ENCODE measurements at places on chromosomes 3 and 15.

GRCh38 chr15:80769829-80770705 is 9.1 kb upstream of the CEMIP start:
- DNase-seq, result no peak

- no peak for DNase-seq
Observed at GRCh38 chr3:150142936-150143335, 172.2 kb upstream of the PFN2 start.

DNA sequence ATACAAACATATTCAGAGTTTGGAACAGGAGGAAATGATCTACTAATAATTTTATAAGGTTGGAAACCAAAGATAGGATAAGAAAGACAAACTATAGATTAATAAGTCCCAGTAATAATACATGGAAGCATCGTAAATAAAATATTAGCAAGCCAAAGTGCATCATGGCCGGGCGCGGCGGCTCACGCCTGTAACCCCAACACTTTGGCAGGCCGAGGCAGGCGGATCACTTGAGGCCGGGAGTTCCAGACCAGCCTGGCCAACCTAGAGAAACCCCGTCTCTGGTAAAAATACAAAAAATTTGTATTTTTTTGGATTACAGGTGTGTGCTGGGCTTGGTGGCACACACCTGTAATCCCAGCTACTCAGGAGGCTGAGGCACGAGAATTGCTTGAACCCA is 14.9 kb downstream of the MUC4 start:
- no peak for DNase-seq

DNA sequence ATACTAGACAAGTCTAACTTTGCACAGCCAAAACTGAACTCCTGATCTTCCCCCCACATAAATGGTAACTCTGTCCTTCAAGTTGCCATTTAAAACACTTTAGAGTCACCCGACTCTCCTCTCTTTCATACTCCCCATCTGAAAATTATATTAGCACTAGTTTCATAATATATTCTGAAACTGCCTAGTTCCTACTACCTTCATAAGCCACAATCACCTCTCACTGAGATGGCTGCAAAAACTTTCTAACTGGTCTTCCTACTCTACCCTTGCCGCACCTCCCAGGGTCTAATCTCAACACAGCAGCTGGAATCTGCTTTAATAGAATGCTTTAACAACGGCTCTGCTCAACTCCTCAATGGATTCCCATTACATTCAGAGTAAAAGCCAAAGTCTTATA is 55.0 kb downstream of the GLB1 start:
- no peak for DNase-seq

DNA sequence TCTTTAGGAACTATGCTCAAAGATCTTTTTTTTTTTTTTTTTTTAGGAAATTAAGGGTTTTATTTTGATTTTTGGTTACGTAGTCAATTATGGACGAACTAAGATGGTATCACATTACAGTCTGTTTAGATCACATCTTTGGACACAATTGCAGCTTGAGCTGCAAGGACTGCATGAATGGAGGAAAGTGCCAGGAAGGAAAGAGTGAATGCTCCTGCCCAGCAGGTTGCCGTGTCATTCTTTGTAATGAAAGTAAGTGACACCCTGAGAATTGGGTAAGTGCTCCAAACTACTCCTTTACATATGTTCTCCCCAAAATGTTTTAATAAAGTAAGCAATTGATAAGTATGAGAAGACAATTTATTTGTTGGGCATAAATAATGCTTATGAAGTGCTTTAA is 716.5 kb upstream of the GOLIM4 start:
- no peak for DNase-seq

DNA sequence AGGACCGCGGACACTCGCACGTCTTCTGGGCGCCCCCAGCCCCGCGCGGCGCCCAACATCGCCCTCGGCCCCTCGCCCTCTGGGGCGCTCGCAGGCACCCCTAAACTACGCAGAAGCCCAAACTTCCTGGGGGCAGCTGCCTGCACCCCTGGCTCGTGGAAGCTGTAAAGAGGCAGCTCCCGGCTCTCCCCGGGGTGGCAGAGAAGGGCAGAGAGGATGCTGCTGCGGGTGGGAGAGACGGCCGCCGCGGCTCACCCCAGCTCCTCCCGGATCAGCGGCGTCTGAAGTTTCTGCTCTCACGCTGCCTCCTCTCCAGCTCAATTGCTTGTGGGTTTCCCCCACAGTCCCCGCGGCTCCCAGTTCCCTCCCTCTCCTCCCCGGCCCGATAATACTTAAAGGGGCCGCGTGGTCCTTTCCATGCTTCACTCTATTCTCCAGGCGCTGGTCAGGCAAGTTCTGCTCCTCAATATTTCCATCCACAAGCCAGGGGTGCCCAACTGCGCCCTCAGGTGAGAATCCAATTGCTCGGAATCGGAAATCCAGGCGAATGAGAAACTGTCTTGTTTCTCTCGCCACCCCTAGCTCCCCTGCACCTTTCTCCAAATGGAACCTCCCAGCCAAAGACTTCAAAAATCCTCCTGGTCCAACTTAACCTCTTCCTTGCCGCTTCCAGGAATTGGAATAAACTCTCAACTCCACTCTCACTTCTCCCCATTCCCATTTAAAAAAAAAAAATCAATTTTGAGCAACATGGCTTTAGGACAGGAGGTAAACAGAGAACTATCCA is 748.5 kb downstream of the ROBO1 start:
- no peak for DNase-seq

- no peak for DNase-seq
Observed at GRCh38 chr15:25705433-25706115, 157.6 kb downstream of the ATP10A start.

GRCh38 chr3:156378871-156379270 is 176.0 kb downstream of the SSR3 start:
- DNase-seq, result no peak

- DNase-seq, result no peak
Observed at GRCh38 chr3:115388166-115388565, 235.1 kb upstream of the GAP43 start.

DNA sequence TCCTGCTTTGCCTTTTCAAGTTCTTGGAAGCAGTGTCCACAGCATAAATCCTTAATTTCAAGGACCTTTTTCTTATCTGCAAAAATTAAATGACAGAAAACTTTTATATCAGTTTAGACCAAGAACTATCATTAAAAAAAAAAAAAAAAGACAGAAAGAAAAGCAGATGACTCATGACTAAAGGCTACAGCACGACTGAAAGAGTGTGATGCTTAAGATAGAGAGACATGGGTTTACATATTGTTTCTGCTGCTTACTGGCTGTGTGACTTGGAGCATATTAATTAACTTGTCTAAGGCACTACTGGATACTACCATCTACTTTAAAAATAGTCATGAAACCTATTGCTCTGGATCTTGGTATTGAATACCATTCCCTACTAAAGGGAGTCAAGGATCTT is 62.3 kb downstream of the CEP152 start:
- no peak for DNase-seq

DNA sequence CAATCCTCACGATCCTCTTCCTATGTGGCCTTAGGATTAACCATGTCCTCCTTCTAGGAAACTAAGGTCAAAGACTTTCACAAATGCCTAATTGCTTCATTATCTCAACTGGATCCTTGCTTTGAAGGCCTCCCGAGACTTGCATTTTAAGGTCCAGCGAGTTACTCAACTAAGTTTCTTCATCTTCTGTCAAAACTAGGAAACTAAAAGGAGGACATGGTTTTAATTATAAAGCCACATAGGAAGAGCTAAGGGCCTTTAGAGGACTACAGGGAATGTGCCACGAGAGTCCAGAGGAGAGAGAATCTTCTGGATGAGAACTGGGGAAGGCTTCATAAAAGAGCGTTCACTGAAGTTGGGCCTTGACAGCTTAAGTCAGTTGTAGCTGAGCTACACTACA is 87.8 kb upstream of the LPP start:
- DNase-seq, result no peak

- DNase-seq, result no peak
Observed at GRCh38 chr3:165463531-165463930, 267.3 kb upstream of the SLITRK3 start.

DNA sequence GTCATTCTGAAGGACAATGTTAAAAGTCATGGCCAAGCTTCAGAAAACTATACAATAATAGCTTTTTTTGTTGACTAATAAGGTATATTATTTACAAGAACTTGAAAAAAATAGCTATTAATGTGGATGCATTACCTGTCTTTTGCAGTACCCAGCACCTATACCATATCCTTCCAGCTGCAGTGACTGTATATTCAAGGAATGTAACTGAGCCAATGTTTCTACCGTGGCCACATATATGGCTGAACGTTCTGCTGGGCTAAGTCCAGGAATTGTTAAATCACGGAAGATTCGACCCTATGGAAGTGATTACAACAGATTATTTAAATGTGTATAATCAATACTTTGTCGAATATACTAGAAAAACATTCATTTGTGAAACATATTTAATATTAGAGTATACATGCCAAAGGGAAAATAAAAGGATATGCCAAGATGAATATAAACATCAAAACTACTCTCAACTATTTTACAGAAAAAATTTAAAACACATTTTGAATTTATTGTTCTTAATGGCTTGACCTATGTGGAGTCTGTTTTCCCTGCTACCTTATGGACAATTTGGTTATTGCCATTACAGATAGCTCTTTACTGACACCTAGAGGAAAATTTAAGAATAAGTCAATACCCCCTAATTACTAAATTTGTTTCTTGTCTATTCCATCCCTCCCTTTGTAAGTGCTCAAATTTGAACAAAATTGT is 17.6 kb downstream of the ACAD11 start:
- DNase-seq, result no peak

DNA sequence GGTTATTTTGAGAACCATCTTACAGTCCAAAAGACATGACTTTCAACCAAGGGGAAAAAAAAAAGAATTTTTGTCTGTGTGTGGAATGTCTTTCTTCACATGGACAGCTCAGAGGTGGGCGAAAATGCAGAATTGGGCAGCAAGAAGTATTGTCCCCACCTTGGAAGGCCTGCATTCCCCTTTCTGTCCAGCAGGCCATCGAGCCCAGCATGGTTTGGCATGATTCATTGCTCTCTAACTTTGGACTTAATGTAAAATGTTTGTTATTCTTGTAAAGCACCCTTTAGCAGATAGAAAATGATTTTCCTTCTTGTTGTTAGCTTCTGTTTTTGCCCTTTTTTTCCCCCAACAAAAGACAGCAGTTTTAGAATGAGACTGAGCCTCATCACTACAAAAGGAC is 12.4 kb downstream of the MYO1E start:
- DNase-seq, result no peak
